ENCODE measurements at places on chromosomes 7 and 10.

GRCh38 chr10:71278691-71279588 lies 40.1 kb upstream of the SLC29A3 start:
- DNase-seq: no peak

DNA sequence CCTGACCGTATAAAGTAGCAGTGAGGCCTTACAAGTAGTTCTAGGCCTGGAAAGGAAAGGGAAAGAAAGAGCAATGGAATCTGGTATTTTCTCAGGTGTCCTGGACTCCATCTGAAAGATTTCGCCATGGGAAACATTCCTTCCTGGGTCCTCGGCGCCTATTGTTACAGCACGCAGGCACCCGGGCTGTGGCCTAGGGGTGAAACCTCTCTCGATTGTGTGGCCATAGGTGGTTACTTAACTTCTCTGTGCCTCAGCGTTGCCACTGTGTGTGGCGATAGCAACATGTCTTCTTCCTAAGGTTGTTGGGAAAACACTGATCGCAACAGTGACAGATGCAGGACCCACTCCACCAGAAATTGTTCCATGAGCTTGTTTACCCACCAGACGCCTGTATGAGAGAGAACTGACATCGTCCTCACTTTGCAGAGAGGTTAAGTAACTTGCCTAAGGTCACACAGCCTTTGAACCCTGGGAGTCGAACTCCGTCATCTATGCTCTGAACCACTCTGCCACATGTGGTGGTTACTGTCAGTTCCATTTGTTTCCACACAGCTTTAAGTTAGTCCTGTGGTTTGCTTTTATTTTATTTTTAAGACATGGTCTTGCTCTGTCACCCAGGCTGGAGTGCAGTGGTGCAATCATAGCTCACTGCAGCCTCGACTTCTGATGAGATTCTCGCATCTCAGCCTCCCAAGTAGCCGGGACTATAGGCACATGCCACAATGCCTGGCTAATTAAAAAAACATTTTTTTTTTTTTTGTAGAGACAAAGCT lies 73.4 kb downstream of the LHPP start:
- no peak for DNase-seq

GRCh38 chr7:6436385-6436685 lies 11.4 kb downstream of the DAGLB start:
- DNase-seq: no peak

GRCh38 chr7:74493295-74493694 lies 39.6 kb downstream of the GTF2IRD1 start:
- no peak for DNase-seq

DNA sequence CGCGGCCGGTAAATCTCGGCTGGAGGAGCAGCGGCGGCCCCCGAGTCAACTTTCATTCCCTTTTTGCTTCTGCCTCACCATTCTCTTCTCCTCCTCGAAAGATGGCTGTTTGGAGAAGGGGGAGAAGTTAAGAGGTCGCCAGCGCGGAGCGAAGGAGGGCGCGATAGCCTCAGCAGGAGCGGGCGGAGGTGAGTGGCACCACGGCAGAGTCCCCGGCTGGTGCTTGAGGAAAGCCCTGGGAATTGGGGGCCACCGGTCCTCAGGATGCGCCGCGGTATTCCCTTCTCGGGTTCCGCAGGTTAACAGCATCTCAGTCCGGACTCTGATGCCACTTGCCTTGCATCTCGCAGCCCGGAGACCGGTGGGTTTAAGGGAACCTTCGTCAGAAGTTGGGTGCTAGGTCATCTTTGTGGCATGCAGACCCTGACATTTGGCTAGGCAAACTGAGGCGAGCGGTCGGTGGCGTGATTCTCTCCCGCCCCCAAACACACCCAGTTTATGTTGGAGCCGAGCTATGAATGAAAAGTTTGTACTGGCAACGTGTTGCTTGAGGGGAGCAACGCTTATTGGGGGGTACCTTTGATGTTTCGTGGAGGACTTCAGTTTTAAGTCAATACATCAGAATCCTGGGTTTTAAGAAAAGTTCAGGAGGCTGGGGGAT lies 59.5 kb upstream of the PRPS1L1 start:
- DNase-seq: peak; percentile 45

DNA sequence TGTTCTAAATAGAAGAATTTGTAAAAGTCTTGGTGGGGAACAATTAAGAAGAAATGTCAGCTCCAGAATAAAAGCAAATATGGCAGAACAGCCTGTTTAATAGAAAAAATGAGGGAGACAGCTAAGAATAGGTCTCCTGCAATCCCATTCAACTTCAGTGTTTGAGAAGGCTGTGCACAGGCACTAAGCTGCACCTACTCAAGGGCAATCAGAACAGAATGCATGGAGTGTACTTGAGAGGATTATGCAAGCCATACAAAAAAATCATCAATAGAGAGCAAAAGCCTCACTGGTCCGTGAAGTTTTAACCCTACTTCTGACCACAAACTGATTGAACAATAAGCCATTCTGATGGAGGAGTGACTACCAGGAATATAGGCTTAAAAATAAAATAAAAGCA lies 690.7 kb upstream of the PCDH15 start:
- DNase-seq: no peak

DNA sequence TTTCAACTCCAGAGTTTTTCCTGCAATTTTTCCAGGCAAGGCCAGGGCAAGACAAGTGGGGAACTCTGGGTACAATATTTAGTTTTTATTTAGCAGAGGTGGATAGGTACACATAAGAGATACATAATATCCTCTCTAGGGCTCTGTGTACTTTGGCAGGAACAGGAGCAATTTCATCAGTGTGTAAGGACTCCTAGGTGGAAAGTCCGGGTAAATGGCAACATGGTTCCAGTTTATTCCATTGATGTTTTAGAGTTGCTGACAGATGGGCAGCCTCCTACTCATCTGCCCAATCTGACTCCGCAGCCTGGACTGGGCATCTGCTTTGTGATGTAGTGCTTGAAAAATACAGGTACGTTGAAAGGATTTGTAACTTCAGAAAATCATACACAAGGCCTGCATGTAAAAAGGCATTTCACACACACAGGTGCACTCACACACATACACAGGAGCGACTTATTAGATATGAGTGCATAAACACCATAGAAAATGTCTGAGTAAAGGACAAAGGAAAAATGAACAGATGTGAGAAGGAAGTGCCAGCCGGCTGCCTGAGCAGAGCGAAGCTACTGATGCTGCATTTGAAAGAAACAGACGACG lies 5.7 kb downstream of the PON1 start:
- no peak for DNase-seq

DNA sequence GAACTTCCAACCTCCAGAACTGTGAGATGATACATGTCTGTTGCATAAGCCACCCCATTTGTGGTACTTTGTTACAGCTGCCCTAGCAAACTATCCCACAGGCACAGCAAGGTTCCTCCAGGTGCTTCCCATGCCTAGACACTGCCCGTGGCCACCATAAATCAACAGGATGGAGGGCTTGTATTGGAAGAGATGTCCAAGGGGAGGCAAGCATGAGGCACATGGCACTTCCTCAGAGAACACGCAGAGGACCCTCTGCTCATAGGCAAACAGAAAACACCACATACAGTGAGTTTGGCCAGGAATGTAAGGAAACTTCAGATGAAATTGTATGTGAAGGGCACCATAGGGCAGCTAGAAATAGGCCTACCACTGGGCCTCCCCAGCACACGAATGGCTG lies 291.1 kb downstream of the GRID1 start:
- no peak for DNase-seq

DNA sequence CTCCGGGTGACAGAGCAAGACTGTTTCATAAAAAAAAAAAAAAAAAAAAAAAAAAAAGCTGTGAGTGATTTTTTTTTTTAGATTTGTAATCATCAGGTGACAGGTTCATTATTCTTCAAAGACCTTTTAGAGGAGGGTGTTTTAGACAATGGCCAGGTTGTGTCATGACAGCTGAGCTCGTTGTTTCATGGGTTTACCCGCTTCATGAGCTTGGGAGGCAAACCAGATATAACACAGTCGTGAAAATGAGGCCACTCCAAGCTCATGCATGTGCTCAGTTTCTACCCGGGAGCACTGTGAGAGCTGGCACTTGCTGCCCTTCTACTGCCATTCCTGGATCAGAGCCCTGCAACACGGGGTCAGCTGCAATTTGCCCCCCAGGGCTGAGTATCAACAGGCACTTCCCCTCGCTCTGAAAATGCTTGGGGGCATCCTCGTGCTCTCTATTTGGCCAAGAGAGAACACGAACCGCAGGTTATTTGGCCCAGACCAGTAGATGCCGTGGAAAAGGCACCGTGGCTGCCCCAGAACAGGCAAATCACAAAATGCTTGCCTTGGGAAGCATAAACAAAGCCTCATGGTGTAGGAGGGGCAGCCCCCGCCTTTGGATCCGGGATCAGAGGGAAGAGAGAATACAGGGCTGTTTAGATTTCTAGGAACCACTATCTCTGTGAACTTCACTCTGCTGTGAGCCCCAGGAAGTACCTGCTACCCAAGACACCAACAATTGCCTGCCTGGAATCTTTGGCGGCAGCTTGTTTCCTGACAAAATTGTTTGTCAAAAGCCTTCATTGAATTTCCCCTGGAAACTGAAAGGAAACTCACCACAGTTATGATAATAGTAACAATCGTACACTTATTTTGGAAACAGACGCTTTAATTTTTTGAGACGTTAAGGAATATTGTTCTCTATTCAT lies 371.0 kb downstream of the FRMD4A start:
- DNase-seq: no peak

- peak; percentile 33 for DNase-seq
Observed at GRCh38 chr10:115093776-115094408, 727 bp downstream of the ATRNL1 start.

DNA sequence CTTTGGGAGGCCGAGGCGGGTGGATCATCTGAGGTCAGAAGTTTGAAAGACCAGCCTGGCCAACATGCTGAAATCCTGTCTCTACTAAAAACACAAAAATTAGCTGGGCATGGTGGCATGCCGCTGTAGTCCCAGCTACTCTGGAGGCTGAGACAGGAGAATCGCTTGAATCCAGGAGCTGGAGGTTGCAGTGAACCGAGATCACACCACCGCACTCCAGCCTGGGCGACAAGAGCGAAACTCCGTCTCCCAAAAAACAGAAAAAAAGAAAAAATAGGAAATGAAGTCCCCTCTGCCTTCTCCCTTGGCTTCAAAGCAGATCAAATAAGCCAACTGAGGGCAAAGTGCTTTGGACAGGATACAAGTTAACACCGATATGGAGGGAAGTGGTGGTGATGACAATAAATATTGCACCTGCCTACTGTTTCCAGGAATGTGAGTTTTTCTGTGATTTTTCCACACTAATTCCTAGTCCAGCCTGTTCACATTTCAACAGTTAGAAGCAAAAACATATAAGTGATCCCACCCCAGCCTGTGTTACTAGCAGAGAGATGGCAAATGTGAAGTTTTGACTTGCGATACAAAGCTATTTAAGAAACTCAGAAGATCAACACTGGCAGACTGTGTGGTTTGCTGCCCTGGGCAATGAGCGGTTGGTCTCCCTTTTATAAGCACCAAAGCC lies 291.2 kb upstream of the AOAH start:
- DNase-seq: no peak

DNA sequence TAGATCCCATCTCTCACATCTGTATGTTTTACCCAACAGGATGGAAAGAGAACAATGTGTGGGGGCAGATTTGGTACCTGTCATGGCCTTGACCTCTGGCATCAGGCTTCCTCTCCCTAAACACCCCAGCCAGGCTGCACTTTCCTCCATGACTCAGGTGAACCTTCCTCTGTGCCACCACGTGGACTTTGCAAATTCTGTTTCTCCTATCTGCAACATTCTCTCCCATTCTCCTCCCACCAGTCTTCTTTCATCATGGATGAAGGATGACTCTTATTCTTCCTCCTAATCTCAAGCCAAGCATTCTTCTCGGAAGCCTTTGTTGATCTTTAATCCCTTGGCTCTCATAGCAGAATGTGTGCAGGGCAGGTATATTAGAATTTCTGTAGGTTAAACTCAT lies 355.4 kb downstream of the KCNMA1 start:
- DNase-seq: no peak

DNA sequence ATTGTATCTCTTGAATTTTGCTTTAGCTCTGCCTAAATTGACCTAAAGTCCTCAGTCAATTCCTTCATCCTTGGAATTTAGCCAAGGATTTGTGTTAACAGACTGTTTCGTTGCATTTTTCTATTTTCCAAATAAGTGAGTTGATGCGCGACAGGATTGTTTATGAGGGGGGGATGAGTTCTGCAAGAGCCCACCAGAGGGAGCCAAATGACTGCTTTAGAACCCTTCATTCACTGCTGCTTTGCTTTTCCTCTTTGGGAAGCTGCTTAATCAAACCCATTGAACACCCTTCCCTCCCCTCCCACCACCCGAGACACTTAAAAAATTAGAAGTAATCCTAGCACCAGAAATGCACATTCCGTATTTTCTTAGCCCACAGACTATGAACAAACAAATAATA lies 33.7 kb upstream of the PTF1A start:
- DNase-seq: no peak

GRCh38 chr7:100974021-100974420 lies 4.7 kb downstream of the MUC12 start:
- no peak for DNase-seq

GRCh38 chr7:2714636-2715035 lies 26.6 kb downstream of the AMZ1 start:
- DNase-seq: no peak

GRCh38 chr7:36185092-36185491 lies 32.0 kb downstream of the EEPD1 start:
- DNase-seq: no peak

GRCh38 chr10:129793996-129794395 lies 170.1 kb downstream of the EBF3 start:
- no peak for DNase-seq

GRCh38 chr10:44961230-44961571 lies 1.6 kb downstream of the RASSF4 start:
- no peak for DNase-seq

DNA sequence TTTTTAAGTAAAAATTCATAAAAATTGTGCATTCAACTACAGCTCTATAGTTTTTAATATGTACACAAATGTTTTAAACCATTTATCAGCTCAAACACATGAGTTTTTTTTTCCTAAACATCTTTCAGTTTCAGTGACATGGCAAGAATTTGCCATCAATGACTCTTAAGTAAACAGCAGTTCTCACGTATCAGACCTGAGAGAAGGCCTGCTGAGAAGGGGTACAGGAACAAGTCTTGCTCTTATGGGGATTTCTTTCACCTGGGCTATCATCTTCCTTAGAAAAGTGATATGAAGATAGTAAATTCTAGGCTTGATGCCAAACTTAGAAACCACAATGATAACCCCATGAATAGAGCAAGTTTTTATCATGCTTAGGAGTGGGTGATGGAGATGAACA lies 467.8 kb downstream of the ARL4A start:
- DNase-seq: no peak

DNA sequence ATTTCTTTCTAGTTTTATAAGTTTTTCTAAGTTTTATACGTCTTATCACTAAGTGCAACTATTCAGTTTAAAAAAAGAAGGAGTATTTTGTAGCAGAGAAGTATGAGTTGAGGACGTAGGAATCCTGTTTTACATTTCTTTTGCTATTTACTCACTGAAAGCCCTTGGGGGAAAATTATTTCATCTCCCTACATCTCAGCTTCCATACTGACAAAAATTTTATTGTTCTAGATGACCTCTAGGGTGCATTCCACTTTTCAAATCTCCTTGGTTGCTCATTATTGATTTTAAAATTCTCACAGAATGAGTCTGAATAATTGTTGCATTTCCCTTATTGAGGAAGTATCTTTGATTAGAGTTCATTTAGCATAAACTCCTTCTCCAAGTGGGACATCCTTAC lies 14.9 kb upstream of the PDK4 start:
- no peak for DNase-seq

- no peak for DNase-seq
Observed at GRCh38 chr7:83807774-83808173, 158.8 kb upstream of the SEMA3E start.
